ENCODE measurements at places on chromosomes 4 and X.
A peak's percentile ranks its signal among the peaks of the same experiment; 100 is the strongest.

DNA sequence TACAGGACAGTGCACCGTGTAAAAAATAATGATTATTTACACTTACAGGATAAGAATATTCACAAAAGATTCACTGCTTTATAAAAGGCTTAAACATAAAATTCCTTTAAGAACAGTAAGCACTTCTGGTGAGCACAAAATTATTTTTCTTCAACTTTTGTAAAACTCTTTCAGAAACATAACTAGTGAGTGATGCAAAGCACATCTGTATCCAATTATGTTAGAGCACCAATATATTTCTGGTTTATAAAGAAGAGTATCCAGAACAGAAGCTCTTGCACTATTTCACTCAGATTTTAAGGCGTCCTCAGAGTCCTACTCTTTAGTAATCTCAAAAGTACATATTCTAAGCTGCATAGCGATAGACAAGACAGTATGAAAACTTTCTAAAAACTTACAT lies 276.0 kb downstream of the C4orf33 start:
- DNase-seq = no peak

- DNase-seq = peak; percentile 29
Observed at GRCh38 chr4:16764622-16765021, 133.8 kb downstream of the LDB2 start.

- DNase-seq = peak; percentile 61
Observed at GRCh38 chr4:158314756-158315487, 104.6 kb downstream of the TMEM144 start.

DNA sequence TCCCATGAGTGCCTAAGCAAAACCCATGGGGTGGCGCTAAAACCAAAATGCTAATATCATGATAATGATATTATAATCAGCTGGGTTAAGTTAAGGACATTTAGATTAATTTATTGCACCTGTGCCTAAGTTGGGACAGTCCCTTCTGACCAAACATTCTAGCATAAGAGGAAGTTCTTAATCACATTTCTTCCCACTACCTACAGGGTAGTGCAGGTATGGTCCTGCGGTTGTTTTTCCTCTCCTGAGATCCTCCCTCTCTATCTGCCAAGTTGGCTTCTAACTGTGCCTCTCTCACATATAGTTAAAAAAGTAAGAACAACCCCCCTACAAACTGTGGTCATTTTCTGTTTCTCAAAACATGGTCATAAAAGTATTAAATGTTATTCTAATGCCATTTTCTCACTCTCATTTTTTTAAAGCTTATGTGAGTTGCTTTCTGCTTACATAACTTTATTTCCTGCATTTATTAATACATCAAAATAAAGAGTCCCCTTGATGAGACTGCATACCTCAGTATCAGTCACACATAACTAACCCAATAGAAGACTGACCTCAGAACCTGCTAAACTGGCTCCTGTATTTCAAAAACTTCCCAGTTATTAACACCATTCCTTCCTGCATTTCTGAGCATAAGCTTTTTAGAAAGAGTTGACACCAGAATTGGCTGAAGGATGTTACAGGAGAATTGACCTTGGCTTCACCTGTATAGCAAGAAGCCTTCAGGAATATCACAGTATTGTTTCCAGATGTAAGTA lies 1332.5 kb downstream of the FSTL5 start:
- DNase-seq = no peak

DNA sequence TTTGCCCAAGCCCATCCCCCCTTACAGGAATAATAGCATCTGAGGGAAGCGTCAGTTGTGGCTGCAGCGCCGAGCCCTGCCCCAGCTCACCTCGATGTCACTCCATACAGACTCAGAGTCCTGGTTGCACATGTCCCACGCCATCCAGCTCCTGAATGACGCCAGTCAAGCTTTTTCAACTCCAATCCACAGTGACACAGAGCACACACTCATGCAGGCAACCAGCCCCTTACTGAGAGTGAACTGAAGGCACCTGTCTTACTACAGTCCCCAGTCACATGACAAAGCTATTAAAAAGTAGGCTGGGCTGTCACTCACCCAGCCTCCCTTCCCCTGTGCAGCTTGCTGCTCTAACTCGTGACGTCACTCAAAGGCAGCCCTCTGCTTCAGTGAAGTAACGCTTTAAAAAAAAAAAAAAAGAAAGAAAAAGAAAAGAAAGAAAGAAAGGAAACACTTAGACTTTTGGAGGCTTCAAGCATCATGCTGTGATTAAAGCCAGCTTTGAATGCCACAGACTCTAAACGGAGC lies at the start of gene PPARGC1A:
PPARGC1A (minus strand) TSS at position 234 of the 528 bp plus-strand sequence; CDS start at position 144, 90 bp downstream.
- DNase-seq = peak; percentile 26

DNA sequence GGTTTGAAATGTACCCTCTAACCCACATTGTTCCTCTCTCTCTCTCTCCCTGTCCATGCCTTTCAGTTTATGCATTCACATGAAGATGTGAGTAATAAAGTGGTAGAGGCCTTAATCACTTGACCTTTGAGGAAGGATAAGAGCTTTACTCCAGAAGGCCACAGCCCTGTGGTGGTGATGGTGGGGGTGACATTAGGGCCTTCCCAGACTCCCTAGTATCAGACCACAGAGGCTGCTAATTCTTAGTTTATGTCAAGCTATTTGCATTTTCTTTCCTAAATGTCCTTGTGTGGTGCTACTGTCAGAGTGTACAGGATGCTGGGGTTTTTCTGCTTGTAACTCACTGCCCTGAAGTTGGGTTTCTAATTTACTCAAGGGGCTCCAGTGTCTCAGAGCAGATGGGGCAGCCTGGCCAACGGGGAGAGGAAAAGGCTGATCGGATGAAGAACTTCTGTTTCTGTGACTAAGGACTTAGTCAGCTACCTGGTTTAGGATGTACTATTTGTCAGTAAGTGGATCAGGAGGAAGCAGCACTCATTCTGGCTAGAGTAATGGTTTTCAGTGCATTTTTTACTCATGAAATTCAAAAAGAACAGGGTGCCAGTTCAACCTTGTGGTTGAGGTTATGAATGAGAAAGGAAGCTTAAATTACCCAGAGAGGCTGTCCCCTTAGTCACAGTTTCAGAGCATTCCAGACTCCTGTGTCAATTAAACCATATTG lies 509.6 kb upstream of the DIPK2B start:
- DNase-seq = peak; percentile 99

GRCh38 chrX:47573341-47574075 lies 8.7 kb upstream of the TIMP1 start:
- DNase-seq = peak; percentile 48

- DNase-seq = no peak
Observed at GRCh38 chr4:169090484-169091215, 80.6 kb upstream of the CBR4 start.

DNA sequence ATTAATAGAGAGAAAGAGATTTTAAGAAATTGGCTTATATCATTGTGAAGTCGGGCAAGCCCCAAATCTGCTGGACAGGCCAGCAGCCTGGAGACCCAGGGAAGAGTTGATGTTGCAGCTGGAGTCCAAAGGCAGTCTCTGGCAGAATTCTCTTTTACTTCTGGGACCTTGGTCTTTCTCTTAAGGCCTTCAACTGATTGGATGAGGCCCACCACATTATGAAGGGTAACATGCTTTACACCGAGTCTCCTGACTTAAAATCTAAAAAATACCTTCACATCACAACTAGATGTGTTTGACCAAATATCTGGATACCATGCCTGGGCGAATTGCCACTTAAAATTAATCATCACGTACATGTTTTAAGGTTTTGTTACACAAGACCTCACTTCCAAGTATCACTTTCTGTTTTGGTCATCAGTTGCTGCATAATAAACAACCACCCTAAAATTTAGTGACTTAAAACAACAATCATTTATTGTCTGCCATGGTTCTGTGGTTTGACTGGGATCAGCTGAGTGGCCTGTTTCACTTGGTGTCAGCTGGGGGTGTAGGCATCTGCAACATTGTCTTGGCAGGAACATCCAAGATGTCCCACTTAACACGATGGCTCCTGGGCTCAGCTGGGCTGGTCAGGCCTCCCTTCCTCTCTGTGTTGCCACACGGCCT lies 3.4 kb downstream of the CD38 start:
- peak; percentile 17 for DNase-seq

GRCh38 chr4:2958446-2958845 lies 4.8 kb downstream of the NOP14 start:
- peak; percentile 74 for DNase-seq

- DNase-seq = peak; percentile 67
Observed at GRCh38 chrX:47206316-47206715, 12.2 kb upstream of the CDK16 start.

DNA sequence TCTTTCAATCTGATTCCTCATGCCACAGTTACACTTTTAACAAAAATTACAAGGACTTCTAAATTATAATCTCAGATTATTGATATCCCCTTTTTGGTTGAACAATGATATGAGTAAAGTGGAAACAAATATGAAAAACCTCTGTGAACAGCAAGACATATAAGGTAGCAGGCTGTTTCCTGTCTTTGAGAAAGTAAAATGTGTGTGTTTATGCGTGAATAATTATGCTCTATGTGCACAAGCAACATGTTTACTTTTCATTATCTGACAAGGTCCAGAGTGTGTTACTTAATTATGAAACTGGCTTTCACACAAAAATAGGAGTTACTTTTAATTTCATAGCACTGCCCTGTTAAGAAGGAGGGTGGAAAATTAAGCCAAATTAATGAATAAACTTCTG lies 43.1 kb downstream of the DDIT4L start:
- DNase-seq = no peak

GRCh38 chr4:173264245-173264644 lies 69.9 kb downstream of the HMGB2 start:
- DNase-seq = no peak

DNA sequence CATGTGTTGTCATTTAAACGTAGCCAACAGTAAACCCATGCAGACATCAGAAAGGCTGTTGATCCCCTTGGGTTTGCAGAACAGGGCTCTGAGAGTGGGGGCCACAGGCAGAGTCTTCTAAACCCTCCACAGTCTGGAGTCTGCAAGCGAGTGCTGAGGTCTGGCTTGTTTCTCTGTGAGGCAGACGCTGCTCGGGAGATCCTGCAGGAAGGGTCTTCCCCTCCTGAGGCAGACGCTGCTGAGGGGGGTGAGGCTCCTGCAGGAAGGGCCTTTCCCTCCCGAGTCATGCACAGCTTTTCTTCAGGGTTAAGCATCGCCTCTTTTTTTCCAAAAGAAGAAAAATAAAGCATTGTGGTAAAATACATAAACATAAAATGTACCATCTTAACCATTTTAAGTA lies 17.1 kb upstream of the PDE6B start:
- no peak for DNase-seq

DNA sequence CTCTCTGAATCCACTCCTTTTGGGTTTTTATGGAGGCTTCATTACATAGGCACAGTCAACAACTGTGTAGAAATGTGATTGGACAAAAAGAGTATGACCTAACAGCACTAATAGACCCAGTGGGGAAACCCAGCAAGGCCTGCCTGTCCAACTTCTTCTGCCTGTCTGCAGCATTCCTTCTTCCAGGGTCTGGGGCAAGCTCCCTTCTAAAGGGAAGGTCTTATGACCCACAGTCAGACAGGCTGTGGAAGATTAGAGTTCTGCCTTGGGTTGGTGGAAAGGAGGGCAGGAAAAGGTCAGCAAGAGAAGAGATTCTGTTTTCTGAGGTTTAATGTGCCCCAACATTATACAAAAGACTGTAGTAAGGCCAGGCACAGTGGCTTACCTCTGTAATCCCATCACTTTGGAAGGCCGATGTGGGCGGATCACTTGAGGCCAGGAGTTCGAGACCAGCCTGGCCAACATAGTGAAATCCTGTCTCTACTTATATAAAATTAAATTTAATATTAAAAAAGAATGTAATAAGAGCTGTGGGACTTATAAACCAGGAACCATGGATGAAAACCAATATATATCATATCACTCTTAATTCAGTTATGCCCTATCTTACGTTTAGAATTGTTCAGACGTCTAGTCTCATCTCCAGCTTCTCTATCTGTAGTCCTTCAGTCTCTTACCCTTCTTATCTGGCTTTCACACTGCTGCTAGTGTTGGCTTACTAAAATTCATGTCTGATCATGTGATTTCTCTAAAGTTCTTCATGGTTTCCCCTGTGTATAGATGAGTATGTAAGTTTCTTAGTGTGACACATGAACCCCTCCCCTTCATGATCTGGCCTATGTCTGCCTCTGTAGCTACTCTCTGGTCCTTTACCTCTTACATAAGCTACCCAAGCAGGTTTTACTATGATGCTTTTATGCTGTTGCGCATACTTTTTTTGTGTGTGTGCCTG lies 6.2 kb downstream of the CLCN3 start:
- DNase-seq = no peak

DNA sequence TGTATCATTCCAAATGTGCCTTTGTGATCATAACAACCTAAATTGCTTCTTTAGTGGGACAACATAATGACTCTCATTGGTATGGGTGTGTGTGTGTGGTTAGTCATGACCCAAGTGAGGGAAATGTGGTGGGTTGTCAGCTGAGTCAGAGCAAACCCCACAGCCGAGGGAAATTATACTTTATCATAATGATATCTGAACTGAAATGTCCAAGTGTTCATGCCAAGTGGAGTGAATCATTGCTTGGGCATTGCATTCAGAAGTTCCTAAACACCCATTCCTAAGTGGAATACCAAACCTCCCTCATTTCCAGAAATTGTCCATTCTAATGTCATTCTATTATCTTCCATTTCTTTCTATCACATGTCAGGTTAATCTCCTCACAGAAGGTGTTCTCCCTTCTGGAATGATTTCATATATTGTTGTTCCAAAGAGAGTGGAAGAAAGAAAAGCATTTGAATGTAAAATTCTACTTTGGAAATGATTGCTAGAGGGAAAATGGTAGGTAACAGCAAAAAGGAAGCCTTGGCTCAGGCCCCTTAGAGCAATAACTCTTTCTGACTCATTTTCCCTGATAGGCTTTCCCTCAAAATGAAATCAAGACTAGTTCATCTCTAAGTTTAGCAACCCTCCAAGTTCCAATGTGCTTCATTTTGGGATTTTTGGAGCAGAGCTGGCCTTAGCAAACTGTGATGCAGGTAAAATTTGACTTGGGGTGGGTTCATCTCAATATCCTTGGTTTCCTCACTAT lies 230.7 kb upstream of the KCNIP4 start:
- DNase-seq = peak; percentile 81

- DNase-seq = no peak
Observed at GRCh38 chr4:6197433-6198174, 2.7 kb downstream of the JAKMIP1 start.

GRCh38 chr4:4640692-4641091 lies 98.8 kb upstream of the STX18 start:
- peak; percentile 41 for DNase-seq

DNA sequence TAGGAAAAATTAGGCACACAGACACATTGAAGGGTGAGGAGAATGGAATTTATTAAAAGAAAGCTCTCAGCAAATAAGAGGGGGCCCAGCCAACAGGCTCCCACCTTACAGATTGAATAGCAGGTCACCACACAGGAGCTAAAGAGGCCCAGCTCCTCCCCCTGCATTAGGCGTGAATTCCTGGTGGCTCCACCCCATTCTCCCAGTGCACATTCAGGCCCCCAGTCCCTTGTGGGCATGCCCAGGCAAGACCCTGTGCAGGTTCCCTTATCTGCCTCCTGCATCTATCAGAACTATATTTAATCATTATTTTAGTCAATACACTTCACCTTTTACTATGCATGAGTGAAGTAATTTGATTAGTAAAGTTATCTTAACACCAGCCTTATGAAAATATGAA lies 856.3 kb upstream of the NDST4 start:
- DNase-seq = no peak

DNA sequence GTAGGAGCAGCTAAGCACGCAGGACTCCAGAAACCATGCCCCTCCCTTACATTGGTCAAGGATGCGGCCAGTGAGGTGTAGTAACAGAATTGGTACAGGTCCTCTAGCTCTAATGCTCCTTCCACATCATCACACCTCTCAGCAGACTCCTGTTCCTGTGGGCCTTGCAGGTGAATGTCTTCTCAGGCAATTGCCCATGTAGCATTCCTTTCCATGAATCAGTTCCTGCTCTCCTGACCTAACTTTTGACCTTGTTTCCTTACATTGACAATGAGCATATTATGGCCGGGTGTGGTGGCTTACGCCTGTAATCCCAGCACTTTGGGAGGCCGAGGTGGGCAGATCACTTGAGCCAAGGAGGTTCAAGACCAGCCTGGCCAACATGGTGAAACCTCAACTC lies 31.3 kb downstream of the MAP7D3 start:
- no peak for DNase-seq

Data from RPMI7951 (cell line).